Endothelial cell of coronary artery (primary cell): ENCODE measurements at places on chromosomes 3 and 15. TPM values are rescaled to one million over a fixed set of nuclear protein-coding genes. Genes with fewer than 3 reads are reported as not detected.

GASK1A gene
- 0.38 TPM in 1 of 2 replicates, not detected in the other for total RNA-seq

DUOXA2 gene
- total RNA-seq = not detected in 2 replicates

CCDC51 gene
- total RNA-seq = 14.2 and 18.4 TPM in 2 replicates

PPM1M gene
- 9.2 and 14.9 TPM in 2 replicates for total RNA-seq

CXCR6 gene
- total RNA-seq = not detected in 2 replicates
